ENCODE measurements at places on chromosomes 2 and 18. TPM values are rescaled to one million over a fixed set of nuclear protein-coding genes. Genes with fewer than 3 reads are reported as not detected.

The WNT10A gene
- total RNA-seq: not detected

The KLF7 gene
- 40.1 TPM for total RNA-seq

The RAB11FIP5 gene
- total RNA-seq: 35.6 TPM

The AGXT gene
- total RNA-seq: not detected

The TUBA3D gene
- total RNA-seq: not detected

The MEP1B gene
- total RNA-seq: not detected

DNA sequence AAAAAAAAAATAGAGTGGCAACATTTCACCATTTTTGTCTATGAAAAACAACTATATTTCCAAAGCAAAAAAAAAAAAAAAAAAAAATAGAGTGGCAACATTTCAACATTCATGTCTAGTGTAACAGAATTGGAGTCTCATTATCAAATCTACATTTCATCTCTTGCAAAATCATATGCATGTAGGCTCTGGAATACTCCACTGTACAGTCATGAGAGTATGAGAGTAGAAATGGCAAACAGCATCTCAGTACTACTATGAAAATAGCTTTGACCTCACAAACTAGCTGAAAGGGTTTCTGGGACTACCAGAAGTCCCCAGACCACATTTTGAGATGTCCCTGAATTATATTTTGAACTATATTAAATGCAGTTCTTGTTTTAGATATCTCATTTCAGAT is 82.8 kb downstream of the SMAD2 start:
- H3K27me3 ChIP-seq: no peaks in the 10 kb centered on the region
- H3K4me1 ChIP-seq: no peaks in the 10 kb centered on the region
- H3K27ac ChIP-seq: no peak overlapping the region
- no peak overlapping the region for H3K4me3 ChIP-seq

- no peak for DNase-seq
- H3K27me3 ChIP-seq: no peaks in the 10 kb centered on the region
- no peak overlapping the region for H3K27ac ChIP-seq
- no peaks in the 10 kb centered on the region for H3K36me3 ChIP-seq
- H3K4me3 ChIP-seq: no peak overlapping the region
- H3K4me1 ChIP-seq: peaks cover 6% of the 10 kb centered on the region
These were observed 94.5 kb upstream of the UPP2 start for GRCh38 chr2:158006961-158007719.

DNA sequence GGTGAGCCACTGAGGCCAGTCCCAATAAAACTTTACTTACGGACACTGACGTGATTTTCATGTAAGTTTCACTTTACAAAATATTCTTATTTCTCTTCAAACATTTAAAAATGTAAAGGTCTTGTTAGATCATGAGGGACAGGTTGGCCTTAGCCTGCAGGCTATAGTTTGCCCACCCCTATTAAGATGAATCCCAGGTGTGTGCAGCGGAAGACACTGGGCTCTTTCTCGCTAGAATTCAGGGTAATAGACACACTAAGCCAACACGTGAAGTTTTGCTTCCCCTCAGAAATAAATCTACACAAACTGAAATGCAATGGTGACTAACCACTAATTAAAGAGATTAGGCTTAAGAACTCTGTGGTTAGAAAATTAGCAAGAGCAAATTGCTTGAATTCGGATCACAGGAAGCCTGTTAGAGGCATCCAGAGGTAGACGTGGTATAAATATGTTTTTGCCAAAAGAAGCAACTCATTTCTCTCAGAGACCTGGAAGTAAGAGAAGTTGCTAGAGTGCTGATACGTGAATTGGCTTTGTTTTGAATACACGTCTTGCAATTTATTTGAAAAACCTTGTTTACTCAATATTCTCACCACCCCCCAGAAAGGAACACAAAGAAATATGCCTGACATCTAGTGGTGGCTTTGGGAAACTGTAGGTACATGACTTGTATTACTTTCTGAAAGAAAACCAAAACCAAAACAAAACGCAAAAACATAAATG is 151.6 kb downstream of the DTNB start:
- H3K4me3 ChIP-seq: no peak overlapping the region
- peak; percentile 76 for DNase-seq
- H3K27ac ChIP-seq: peak overlapping the region; percentile 68
- no peaks in the 10 kb centered on the region for H3K27me3 ChIP-seq

DNA sequence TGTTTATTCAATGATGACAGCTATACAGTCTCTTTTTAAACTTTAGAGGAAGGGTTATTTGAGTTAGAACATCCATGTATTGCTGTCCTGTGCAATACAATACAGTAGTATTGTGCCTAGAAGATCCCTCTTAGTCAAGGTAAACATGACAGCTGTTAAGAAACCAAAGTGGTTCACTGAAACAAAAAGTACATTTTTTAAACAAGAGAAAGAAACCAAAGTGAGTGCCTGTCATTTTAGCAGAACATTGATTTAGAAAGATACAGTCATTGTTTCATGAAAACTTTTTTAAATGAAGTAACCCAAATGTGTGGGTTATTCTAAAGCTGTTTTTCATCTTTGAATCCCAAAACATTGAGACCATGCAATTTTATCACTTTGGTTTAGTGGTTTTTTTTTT is 15.5 kb downstream of the ITPRID2 start:
- DNase-seq: no peak
- no peak overlapping the region for H3K4me3 ChIP-seq
- peaks cover 67% of the 10 kb centered on the region for H3K36me3 ChIP-seq

DNA sequence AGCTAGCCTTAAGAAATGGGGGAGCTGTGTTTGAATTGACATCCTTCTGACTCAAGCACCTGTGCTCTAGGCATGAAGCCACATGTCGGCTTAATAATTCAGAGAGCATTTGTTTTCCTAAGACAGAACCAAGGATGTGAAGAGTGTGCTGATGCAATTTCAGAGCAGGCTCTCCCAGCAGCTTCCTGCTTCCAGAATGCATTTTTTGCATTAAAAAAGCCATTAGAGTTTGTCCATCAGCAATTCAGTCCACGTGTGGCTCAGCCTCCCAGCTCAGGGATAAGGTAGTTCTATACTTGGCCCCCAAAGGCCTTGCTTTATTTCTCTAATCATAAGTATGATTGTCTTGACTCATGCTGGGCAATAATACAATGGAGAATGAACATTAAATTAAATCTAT is 37.7 kb downstream of the DOCK10 start:
- no peak overlapping the region for H3K4me3 ChIP-seq
- no peak overlapping the region for H3K27ac ChIP-seq
- no peaks in the 10 kb centered on the region for H3K27me3 ChIP-seq
- peaks cover 11% of the 10 kb centered on the region for H3K4me1 ChIP-seq
- peak; percentile 50 for DNase-seq
- H3K36me3 ChIP-seq: no peaks in the 10 kb centered on the region

DNA sequence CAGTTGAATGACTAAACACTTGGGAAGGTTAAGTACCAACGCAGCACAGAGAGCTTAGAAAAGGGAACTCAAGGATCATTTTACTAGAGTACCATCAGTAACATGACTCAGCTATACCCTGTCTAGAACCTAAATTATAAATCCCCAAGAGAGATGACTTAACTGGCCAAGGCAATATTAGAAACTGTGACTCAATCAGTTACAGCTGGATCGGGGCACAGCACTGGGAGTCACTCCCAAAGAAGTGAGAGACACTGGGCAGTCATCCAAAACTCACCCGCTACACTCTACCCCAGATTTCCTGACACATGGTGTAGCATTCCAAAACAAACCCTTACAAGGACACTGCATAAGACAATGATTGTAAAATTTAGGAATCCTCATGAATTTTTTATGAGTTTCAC is 17.7 kb downstream of the IWS1 start:
- peak; percentile 98 for DNase-seq
- H3K4me1 ChIP-seq: peaks cover 23% of the 10 kb centered on the region
- peaks cover 35% of the 10 kb centered on the region for H3K36me3 ChIP-seq
- no peak overlapping the region for H3K4me3 ChIP-seq
- no peaks in the 10 kb centered on the region for H3K27me3 ChIP-seq

GRCh38 chr18:44624052-44624451 is 56.6 kb upstream of the SETBP1 start:
- H3K27ac ChIP-seq: no peak overlapping the region
- H3K4me1 ChIP-seq: peaks cover 8% of the 10 kb centered on the region
- H3K27me3 ChIP-seq: no peaks in the 10 kb centered on the region
- no peaks in the 10 kb centered on the region for H3K36me3 ChIP-seq
- DNase-seq: no peak
- H3K4me3 ChIP-seq: no peak overlapping the region

DNA sequence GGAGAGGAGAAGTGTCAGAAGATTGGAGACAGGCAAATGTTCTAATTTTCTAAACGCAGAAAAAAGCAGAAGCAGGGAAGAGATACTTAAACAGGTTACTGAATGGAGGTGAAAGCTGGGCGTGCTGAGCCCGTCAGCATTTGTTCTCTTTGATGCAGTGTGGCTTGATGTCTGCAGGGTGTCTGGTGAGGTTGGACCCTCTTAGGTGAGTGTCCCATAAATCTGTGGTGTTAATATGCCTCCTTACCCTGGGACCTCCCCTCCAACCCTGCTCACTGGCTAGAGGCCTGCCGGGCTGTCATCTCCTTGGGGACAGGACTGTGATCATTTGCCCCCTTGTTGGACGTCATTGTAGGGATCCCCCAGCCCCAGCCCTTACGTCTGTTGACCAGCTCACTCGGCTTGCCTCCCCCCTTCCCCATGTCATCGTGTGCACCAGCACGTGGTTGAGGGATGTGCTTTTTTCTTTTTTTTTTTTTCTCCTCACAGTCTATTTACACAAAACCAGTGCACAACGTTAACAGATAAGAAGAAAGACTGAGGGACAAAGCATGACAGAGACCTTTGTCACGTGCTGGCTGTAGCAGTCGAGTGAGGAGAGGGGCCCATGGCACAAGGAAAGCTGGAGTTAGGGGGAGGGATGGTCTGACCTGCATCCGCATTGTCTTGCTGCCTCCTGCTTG is 56.4 kb downstream of the NCK2 start:
- H3K36me3 ChIP-seq: no peaks in the 10 kb centered on the region
- no peaks in the 10 kb centered on the region for H3K27me3 ChIP-seq
- no peak overlapping the region for H3K27ac ChIP-seq
- H3K4me1 ChIP-seq: peaks cover 53% of the 10 kb centered on the region

DNA sequence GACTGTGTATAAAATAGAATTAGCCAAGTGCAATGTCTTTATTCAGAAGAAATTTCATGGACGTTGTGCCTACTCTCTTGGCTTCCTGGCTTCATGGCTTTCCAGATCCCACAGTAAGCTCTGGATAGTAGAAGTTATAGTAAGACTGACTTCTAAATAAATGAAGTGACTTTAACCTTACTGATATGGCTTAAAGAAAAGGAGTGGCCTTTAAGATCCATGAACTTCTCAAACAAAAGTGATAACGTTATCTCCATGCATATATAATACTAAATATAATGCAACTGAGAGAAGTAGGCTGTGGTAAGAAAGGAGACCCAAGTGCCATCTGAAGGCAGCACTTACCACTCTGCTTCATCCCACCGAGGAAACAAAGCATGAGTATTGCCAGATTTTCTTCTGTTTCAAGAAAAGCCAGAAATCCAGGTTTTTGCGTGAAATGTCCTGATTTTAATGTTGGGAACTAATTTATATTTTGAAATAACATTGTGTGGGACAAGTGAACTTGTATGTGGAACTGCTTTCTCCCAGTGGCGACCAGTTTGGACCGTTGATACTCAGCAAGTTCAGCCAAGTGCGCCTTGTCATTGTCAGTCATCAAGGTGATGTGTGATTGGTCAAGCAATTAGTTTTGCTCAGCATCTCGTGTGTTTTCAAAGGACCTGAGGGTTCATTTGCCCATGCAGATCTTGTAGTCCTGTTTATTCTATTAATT is 13.9 kb upstream of the IL37 start:
- no peaks in the 10 kb centered on the region for H3K27me3 ChIP-seq
- DNase-seq: no peak
- H3K4me3 ChIP-seq: no peak overlapping the region

- no peaks in the 10 kb centered on the region for H3K36me3 ChIP-seq
- peaks cover 7% of the 10 kb centered on the region for H3K4me1 ChIP-seq
- H3K27ac ChIP-seq: no peak overlapping the region
- H3K27me3 ChIP-seq: no peaks in the 10 kb centered on the region
- DNase-seq: peak; percentile 13
These were observed 115.6 kb upstream of the NRP2 start for GRCh38 chr2:205566606-205567168.

DNA sequence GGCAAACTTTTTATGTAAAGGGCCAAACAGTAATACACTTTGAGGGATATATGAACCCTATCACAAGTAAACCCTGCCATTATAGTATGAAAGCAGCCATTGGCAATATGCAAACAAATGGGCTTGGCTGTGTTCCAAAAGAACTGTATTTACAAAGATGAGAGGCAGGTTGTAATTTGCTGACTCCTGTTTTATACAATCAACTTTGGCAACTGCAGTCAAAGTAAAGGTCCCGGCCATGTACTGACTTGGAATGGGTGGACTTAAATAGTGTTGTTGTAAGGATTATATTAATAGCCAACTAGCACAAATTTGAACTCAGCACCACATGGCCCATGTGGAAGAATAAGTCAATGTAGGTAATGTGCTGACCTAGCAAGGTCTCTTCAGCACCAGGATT is 223.4 kb downstream of the WDPCP start:
- H3K27me3 ChIP-seq: no peaks in the 10 kb centered on the region
- H3K4me1 ChIP-seq: no peaks in the 10 kb centered on the region
- DNase-seq: peak; percentile 11
- H3K4me3 ChIP-seq: no peak overlapping the region
- no peaks in the 10 kb centered on the region for H3K36me3 ChIP-seq
- H3K27ac ChIP-seq: no peak overlapping the region

DNA sequence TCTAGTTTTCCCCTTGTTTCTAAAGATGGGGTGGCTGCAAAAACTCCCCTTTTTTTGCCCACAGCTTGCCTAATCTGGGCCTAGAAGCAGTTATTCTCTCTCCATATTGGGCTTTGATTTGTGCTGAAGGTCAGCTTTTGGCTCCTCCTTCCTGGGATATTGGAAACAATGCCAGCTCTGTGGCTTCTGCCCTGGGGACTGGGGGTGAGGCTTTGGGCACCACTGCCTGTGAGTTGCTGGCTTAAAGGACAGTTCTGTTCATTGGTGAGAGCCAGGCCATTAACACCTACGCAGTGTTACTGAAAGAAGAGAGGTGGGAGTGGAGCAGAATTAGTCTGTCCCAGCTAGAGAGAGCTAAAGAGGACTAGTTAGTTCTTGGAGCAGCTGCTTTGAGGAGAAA is 4.3 kb downstream of the UBXN2A start:
- no peaks in the 10 kb centered on the region for H3K27me3 ChIP-seq
- H3K4me3 ChIP-seq: no peak overlapping the region
- H3K36me3 ChIP-seq: peaks cover 13% of the 10 kb centered on the region
- DNase-seq: peak; percentile 29

- H3K27ac ChIP-seq: no peak overlapping the region
- no peaks in the 10 kb centered on the region for H3K36me3 ChIP-seq
- H3K27me3 ChIP-seq: no peaks in the 10 kb centered on the region
- DNase-seq: no peak
- peaks cover 4% of the 10 kb centered on the region for H3K4me1 ChIP-seq
- no peak overlapping the region for H3K4me3 ChIP-seq
These were observed 2.8 kb upstream of the CYB5A start for GRCh38 chr18:74294526-74294925.

GRCh38 chr2:2662037-2662846 is 331.2 kb upstream of the MYT1L start:
- H3K36me3 ChIP-seq: no peaks in the 10 kb centered on the region
- H3K27me3 ChIP-seq: no peaks in the 10 kb centered on the region
- DNase-seq: no peak
- H3K4me1 ChIP-seq: peaks cover 13% of the 10 kb centered on the region
- no peak overlapping the region for H3K4me3 ChIP-seq
- no peak overlapping the region for H3K27ac ChIP-seq

- peak overlapping the region; percentile 93 for H3K27ac ChIP-seq
- DNase-seq: no peak
- H3K4me3 ChIP-seq: peak overlapping the region; percentile 92
- peaks cover 7% of the 10 kb centered on the region for H3K36me3 ChIP-seq
- H3K27me3 ChIP-seq: no peaks in the 10 kb centered on the region
- H3K4me1 ChIP-seq: peaks cover 24% of the 10 kb centered on the region
These were observed 292 bp downstream of the GMPPA start for GRCh38 chr2:219499058-219499307.

Measured in MCF 10A (cell line).